Daoy (cell line): ENCODE measurements at places on chromosomes 2 and 18. TPM values are rescaled to one million over a fixed set of nuclear protein-coding genes. Genes with fewer than 3 reads are reported as not detected.

TRIM43B gene
- not detected in 2 replicates for total RNA-seq

FOXI3 gene
- total RNA-seq: 0.18 and 0.23 TPM in 2 replicates

C1QL2 gene
- total RNA-seq: not detected in 2 replicates

IL1RL1 gene
- not detected in 2 replicates for total RNA-seq

CCDC150 gene
- 12.0 and 12.1 TPM in 2 replicates for total RNA-seq

CDH7 gene
- not detected in 2 replicates for total RNA-seq

ANKRD30BL gene
- total RNA-seq: not detected in 2 replicates

DUSP11 gene
- total RNA-seq: 43.2 and 52.7 TPM in 2 replicates

ANKRD23 gene
- total RNA-seq: 2.1 and 6.0 TPM in 2 replicates

CD226 gene
- total RNA-seq: 0.48 and 0.91 TPM in 2 replicates

TMEM17 gene
- 1.1 and 1.4 TPM in 2 replicates for total RNA-seq

GALNT13 gene
- total RNA-seq: not detected in 2 replicates

LRRC30 gene
- not detected in 2 replicates for total RNA-seq

FEV gene
- total RNA-seq: 0.34 TPM in 1 of 2 replicates, not detected in the other

POTEJ gene
- 0.06 and 0.18 TPM in 2 replicates for total RNA-seq

PID1 gene
- total RNA-seq: 6.1 and 7.2 TPM in 2 replicates

SNED1 gene
- total RNA-seq: 0.06 and 3.2 TPM in 2 replicates

NYAP2 gene
- not detected in 2 replicates for total RNA-seq
